Suprapubic skin (tissue), 4 donors: ENCODE measurements at places on chromosomes 4 and X.
A peak's percentile ranks its signal among the peaks of the same experiment; 100 is the strongest.

DNA sequence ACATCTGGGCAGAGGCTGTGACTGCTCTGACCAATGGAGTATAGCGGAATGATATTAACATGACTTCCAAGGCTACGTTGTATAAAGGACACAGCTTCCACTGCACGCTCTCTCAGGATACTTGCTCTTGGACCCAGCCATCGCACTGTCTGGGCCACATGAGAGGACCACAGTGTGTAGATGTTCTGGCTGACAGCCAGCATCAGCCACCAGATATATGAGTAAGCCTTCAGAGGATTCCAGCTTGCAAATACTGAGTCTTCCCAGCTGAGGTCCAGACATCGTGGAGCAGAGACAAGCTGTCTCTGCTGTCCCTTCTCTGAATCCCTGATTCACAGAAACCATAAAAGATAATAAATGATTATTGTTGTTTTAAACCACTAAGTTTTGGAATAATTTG lies 146.8 kb upstream of the USP9X start:
- no peaks in the 10 kb centered on the region for H3K4me1 ChIP-seq
- no peaks in the 10 kb centered on the region for H3K36me3 ChIP-seq
- no peak overlapping the region for H3K4me3 ChIP-seq
- no peaks in the 10 kb centered on the region for H3K27me3 ChIP-seq

DNA sequence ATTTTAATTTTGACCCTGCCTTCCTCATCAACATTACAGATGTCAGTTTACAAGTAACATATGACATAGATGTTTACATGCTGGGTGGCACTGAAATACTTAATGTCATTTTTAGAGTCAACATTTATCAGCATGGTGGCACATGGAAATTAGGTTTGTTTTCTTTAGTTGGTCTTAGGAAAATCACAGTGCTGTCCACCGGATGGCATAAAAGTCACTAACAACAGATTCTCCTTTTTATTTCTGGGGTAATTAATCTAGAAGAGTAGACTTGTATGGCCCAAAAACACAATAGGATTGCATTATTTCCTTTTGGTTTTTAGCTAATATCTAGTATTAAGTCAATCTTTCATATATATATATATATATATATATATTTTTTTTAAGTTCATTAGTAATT lies 88.6 kb upstream of the HHIP start:
- H3K27ac ChIP-seq = no peak overlapping the region
- H3K36me3 ChIP-seq = no peaks in the 10 kb centered on the region
- H3K4me3 ChIP-seq = no peak overlapping the region
- DNase-seq = no peak
- no peaks in the 10 kb centered on the region for H3K27me3 ChIP-seq

DNA sequence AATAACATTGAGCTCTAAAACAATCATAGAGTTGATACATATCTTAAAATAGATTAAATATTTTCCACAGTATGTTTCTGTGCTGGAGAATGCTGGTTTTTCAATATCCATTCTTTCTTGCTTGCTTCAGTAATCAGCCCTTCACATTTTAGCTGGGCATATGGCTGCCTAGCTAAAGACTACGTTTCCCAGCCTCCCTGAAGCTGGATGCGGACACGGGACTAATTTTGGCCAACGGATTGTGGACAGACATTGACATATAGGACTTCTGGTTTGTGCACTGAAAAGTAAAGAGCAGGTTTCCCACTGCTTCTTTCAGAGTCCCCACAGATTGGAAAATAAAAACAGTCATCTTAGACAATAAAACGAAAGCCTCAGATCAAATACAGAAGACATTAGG lies 97.3 kb downstream of the COL25A1 start:
- H3K4me3 ChIP-seq = no peak overlapping the region
- H3K36me3 ChIP-seq = no peaks in the 10 kb centered on the region
- no peak overlapping the region for H3K27ac ChIP-seq
- H3K4me1 ChIP-seq = peaks cover 5% of the 10 kb centered on the region

DNA sequence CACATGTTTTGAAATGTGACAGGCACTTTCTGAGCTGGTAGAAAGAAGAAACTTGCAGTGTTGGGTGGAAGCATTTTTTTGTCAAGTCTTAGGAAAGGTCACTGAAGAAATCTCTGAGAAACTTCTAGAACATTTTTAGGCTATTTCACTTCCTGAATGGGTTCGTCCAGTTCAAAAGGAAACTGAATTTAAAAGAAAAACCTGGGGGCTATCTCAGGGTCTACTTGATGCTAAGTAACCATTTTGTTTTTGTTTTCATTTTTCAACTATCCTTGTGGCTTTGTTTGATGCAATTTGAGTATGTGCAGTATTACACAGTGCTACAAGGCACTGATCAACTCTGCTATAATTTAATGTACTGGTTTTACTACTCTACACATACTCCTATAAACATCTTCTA lies 34.0 kb upstream of the AMOT start:
- H3K4me3 ChIP-seq = no peak overlapping the region
- no peaks in the 10 kb centered on the region for H3K27me3 ChIP-seq
- H3K36me3 ChIP-seq = no peaks in the 10 kb centered on the region
- DNase-seq = no peak
- no peaks in the 10 kb centered on the region for H3K4me1 ChIP-seq

- peaks cover 22% of the 10 kb centered on the region for H3K4me1 ChIP-seq
- H3K27me3 ChIP-seq = no peaks in the 10 kb centered on the region
- peak; percentile 80 for DNase-seq
- no peak overlapping the region for H3K27ac ChIP-seq
- H3K4me3 ChIP-seq = no peak overlapping the region
Observed at GRCh38 chr4:8315435-8316250, 46.1 kb downstream of the HTRA3 start.

DNA sequence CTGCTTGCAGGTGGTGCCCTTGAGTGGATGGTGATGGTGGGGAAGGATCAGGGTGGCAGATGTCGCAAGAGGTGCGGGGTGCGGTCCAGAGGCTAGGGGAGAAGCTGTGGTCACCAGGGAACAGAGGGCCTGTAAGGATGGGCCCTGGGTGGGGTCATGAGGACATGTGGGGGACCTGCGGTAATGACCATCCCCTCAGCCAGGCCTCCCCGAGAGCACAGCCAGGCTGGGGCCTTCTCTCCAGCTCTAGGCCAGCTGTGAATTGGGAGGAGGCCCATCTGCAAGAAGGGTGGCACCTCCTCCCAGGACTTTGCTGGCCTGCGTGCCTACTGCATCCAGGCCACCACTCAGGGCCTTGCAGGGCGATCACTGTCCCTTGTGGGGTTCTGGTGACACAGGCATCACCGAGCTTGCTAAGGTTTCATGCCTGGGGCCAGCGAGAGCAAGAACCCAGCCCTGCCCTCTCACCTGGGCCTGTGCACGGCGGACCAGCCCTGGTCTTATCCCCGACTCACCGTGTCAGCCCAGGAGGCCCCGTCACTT lies 34.1 kb upstream of the MXD4 start:
- peaks cover 6% of the 10 kb centered on the region for H3K4me1 ChIP-seq
- no peak overlapping the region for H3K27ac ChIP-seq
- no peaks in the 10 kb centered on the region for H3K36me3 ChIP-seq
- no peak overlapping the region for H3K4me3 ChIP-seq
- no peaks in the 10 kb centered on the region for H3K27me3 ChIP-seq

GRCh38 chrX:71106427-71106826 lies at the start of gene CXorf65:
Gene CXorf65, minus strand, starts transcription at chrX:71106740. Its CDS starts 184 bp downstream, at chrX:71106556.
- no peak within 1 kb of the TSS for H3K27ac ChIP-seq
- no peaks in the 10 kb centered on the region for H3K27me3 ChIP-seq
- no peak for DNase-seq
- H3K4me1 ChIP-seq = peaks cover 4% of the 10 kb centered on the region
- H3K4me3 ChIP-seq = no peak within 1 kb of the TSS
- no peaks in the 10 kb centered on the region for H3K36me3 ChIP-seq

GRCh38 chr4:27123123-27123768 lies 262.6 kb downstream of the STIM2 start:
- DNase-seq = no peak
- no peak overlapping the region for H3K4me3 ChIP-seq
- H3K27ac ChIP-seq = no peak overlapping the region
- no peaks in the 10 kb centered on the region for H3K4me1 ChIP-seq
- H3K27me3 ChIP-seq = peaks cover 6% of the 10 kb centered on the region

DNA sequence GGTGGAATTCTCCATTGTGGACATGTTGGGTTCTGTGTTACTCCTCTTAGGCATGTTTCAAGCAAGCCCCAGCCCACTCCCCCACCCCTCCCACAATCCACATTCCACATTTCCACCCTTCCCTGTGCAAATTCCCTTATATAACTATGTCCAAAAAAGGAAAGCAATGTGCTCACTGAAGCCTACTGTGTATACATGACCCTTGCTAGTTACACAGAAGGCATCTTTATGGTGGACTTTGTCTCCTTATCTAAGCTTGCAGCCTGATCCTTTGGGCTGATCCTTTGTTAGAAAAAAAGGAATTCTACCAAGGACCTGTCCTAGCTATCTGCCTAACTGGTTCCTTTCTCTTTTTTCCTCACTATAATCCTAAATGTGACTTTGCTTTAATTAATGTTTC lies 796.8 kb downstream of the NLGN4X start:
- H3K4me3 ChIP-seq = no peak overlapping the region
- H3K27me3 ChIP-seq = no peaks in the 10 kb centered on the region
- DNase-seq = no peak
- H3K36me3 ChIP-seq = no peaks in the 10 kb centered on the region

GRCh38 chr4:76238701-76239100 lies 12.8 kb upstream of the FAM47E start:
- no peak overlapping the region for H3K27ac ChIP-seq
- no peak for DNase-seq
- peaks cover 20% of the 10 kb centered on the region for H3K4me1 ChIP-seq

DNA sequence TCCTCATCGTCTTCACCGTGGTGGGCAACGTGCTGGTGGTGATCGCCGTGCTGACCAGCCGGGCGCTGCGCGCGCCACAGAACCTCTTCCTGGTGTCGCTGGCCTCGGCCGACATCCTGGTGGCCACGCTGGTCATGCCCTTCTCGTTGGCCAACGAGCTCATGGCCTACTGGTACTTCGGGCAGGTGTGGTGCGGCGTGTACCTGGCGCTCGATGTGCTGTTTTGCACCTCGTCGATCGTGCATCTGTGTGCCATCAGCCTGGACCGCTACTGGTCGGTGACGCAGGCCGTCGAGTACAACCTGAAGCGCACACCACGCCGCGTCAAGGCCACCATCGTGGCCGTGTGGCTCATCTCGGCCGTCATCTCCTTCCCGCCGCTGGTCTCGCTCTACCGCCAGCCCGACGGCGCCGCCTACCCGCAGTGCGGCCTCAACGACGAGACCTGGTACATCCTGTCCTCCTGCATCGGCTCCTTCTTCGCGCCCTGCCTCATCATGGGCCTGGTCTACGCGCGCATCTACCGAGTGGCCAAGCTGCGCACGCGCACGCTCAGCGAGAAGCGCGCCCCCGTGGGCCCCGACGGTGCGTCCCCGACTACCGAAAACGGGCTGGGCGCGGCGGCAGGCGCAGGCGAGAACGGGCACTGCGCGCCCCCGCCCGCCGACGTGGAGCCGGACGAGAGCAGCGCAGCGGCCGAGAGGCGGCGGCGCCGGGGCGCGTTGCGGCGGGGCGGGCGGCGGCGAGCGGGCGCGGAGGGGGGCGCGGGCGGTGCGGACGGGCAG lies 792 bp downstream of the ADRA2C start:
- DNase-seq = no peak
- H3K4me3 ChIP-seq = peak overlapping the region; percentile 44
- H3K4me1 ChIP-seq = peaks cover 17% of the 10 kb centered on the region

- H3K27me3 ChIP-seq = no peaks in the 10 kb centered on the region
- H3K4me1 ChIP-seq = no peaks in the 10 kb centered on the region
- H3K36me3 ChIP-seq = no peaks in the 10 kb centered on the region
- H3K4me3 ChIP-seq = no peak overlapping the region
- H3K27ac ChIP-seq = no peak overlapping the region
Observed at GRCh38 chrX:119155416-119156035, 27.9 kb upstream of the KIAA1210 start.

DNA sequence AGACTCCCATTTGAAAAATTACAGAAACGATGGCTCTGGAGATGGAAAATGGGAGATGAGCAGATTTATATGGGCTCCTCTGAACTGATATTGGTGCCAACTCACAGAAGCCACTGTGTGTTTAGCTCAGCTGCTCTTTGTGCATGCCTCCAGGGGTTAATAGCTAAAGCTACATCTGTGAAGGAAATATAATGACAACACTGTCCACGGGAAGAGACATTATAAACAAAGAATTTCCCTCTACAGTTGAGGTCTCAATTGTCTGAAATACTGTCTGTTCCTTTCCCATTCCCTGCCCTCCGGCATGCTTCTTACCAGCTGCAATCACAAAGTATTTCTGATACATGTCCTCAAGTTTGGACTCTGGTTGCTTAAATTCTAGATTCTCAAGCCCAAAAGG lies 40.4 kb downstream of the PPA2 start:
- DNase-seq = no peak
- peaks cover 71% of the 10 kb centered on the region for H3K36me3 ChIP-seq
- no peak overlapping the region for H3K4me3 ChIP-seq
- H3K27ac ChIP-seq = no peak overlapping the region
- H3K4me1 ChIP-seq = no peaks in the 10 kb centered on the region

- H3K27ac ChIP-seq = no peak overlapping the region
- H3K27me3 ChIP-seq = no peaks in the 10 kb centered on the region
- no peak overlapping the region for H3K4me3 ChIP-seq
- no peak for DNase-seq
- no peaks in the 10 kb centered on the region for H3K36me3 ChIP-seq
Observed at GRCh38 chrX:149818652-149819051, 36.9 kb downstream of the MAGEA9 start.

DNA sequence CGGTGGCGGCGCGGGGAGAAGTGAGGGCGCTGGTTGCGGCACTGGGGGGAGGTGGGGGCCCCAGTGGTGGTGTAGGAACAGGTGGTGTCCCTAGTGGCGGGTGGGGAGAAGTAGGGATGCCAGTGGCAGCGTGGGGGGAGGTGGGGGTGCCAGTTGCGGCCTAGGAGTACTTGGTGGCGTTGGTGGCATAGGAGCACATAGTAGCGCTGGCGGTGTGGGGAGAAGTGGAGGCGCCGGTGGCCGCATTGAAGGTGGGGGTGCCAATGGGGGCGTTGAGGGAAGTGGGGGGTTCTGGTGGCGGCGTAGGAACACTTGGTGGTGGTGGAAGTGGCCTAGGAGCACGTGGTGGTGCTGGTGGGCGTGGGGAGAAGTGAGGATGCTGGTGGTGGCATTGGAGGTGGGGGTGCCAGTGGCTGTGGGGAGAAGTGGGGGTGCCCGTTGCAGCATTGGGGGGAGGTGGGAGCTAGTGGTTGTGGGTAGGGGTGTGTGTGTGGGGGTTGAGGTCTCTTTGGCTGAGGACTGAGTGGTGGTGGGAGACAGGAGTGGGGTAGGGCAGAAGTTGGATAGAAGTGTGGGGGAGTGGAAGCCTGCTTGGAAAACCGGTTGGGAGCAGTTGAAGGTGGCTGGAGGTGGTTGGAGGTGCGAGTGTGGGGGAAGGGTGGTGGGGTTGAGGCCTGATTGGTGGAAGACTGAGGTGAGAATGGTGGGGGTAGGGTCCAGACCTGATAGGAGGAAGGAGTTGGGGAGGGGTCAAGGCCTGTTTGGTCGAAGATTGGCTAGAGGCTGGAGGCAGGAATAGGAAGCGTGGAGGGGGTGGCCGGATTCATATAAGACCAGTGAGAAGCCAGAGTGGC lies 1.1 kb downstream of the GCNA start:
- H3K4me3 ChIP-seq = no peak overlapping the region
- no peaks in the 10 kb centered on the region for H3K27me3 ChIP-seq
- H3K4me1 ChIP-seq = no peaks in the 10 kb centered on the region
- no peak for DNase-seq
- H3K36me3 ChIP-seq = peaks cover 13% of the 10 kb centered on the region
